ENCODE measurements at places on chromosomes 3 and 15.

GRCh38 chr15:65666257-65666656 lies 44.5 kb downstream of the SLC24A1 start:
- DNase-seq = no peak

GRCh38 chr3:101784855-101785613 lies 6.0 kb downstream of the NXPE3 start:
- peak; percentile 79 for DNase-seq

DNA sequence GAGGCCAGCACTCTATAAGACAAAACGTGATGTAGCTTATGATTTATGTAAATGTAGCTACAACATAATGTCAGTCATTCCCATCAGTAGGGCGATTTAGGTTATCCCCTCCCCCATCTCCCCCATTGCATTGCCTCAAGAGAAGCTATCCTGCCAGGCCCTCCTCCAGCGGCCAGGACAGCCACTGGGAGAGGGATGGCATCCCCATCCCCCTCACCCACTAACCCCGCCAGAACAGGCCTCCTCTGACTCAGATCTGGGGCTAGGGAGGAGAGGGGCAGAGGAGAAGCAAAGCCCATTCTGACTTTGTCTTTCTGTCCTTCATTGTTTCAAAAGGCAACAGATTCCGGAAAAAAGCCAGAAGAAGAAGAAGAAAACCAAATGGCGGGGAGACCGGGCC lies 32.6 kb upstream of the ESYT3 start:
- DNase-seq = no peak

GRCh38 chr3:142987707-142988106 lies 13.7 kb upstream of the U2SURP start:
- DNase-seq = peak; percentile 84

- peak; percentile 48 for DNase-seq
Measured at GRCh38 chr3:167872941-167873340, 137.4 kb downstream of the SERPINI1 start.

DNA sequence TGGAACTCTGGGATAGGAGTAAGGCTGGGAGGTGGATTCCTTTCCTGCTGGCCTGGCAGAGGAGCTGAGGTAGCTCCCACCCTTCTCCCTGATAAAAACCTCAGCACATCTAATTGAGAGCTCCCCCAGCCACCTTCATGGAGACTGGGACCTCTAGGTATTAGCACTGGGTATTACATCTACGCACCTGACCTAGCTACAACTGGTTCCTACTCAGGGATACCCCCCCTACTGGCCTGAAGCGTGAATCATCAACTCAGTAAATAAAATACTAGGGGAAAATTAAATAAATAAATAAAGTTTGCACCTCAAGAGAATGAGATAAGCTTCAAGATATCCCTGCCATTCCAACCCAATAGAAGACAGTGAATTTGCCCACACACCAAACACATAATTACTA lies 140.4 kb downstream of the NEK10 start:
- no peak for DNase-seq

DNA sequence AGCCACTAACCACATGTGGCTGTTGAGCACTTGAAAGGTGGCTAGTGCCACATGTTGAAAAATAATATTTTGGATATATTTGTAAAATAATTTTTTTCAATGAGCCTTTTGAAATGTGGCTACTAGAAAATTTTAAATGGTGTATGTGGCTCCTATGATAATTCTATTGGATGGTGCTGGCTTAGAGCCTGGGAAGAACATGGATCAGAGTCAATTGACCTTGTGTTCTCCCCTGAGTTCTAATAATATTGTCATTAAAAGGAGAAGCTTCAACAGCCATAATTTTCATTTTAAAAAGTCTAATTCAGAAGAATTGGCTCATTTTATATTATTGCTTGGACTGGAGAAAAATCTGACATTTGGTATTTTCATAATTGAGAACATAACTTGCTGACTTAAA lies 167.3 kb downstream of the LPP start:
- DNase-seq = no peak

DNA sequence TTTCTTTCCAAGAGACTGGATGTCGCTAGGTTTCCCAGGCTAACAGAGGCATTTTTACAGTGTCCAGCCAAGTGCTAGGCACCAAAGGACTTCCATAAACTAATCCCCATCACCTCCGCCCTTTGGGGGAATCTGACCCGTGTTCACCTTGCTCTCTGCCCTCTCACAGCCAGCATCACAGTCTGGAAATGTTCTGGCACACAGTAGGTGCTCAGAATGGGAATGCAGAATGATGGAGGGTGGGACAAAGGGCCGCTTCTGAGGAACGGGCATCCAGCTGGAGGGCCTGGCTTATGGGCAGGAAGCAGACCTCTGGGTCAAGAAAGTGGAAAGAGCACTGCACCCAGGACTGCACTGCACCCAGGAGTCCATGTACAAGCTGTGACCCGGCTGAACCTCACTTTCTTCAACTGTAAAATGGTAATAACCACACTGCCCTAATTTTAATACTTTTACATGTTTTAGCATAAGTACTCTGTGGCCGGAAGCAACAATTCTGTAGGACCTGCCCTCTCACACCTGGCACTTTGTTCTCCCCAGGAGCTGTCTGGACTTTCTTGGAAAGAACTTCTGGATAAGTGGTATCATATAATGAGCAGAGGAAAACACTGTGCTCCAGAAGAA lies 901 bp upstream of the NMB start:
- DNase-seq = no peak

- DNase-seq = peak; percentile 78
Measured at GRCh38 chr15:91055548-91056331, 33.3 kb upstream of the VPS33B start.

- DNase-seq = peak; percentile 81
Measured at GRCh38 chr15:43225201-43225949, 4.6 kb upstream of the EPB42 start.

- DNase-seq = no peak
Measured at GRCh38 chr15:33131552-33132232, 62.8 kb downstream of the FMN1 start.

- DNase-seq = no peak
Measured at GRCh38 chr15:60154764-60155325, 150.7 kb downstream of the FOXB1 start.

GRCh38 chr15:90160781-90161727 lies 40.1 kb upstream of the SEMA4B start:
- DNase-seq = no peak

- no peak for DNase-seq
Measured at GRCh38 chr15:96807361-96807760, 476.9 kb downstream of the NR2F2 start.

- DNase-seq = no peak
Measured at GRCh38 chr15:32105258-32106241, 75.2 kb downstream of the CHRNA7 start.

GRCh38 chr3:46058981-46059380 lies 31.7 kb upstream of the XCR1 start:
- DNase-seq = no peak

- no peak for DNase-seq
Measured at GRCh38 chr3:45591547-45592040, 3.0 kb upstream of the LIMD1 start.

DNA sequence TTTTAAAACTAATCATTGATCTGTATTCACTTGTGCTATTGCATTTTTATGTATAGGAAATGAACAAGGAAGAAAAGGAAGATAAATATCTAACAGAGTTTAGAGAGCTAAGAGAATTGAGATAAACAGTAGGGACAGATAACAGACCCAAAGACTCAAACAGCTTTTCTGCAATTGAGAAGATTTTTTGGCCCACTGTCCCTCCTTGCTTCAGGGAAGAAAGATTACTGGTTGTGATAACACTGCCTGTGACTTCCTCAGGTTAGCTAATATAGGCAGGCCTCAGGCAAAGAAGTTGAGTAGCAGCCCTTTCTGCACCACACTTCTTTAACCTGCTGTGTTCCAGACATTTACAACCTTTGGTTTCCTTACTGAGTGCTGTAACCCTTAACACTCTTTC lies 2.7 kb upstream of the COX17 start:
- no peak for DNase-seq

- no peak for DNase-seq
Measured at GRCh38 chr3:97438131-97438530, 326.4 kb upstream of the ARL6 start.

GRCh38 chr3:94349310-94349878 lies 286.5 kb downstream of the NSUN3 start:
- no peak for DNase-seq

GRCh38 chr3:17678116-17678741 lies 64.2 kb downstream of the TBC1D5 start:
- peak; percentile 43 for DNase-seq

GRCh38 chr3:23602971-23603370 lies 202.8 kb upstream of the UBE2E1 start:
- DNase-seq = no peak

- peak; percentile 48 for DNase-seq
Measured at GRCh38 chr3:44862226-44862637, 520 bp downstream of the TMEM42 start.

DNA sequence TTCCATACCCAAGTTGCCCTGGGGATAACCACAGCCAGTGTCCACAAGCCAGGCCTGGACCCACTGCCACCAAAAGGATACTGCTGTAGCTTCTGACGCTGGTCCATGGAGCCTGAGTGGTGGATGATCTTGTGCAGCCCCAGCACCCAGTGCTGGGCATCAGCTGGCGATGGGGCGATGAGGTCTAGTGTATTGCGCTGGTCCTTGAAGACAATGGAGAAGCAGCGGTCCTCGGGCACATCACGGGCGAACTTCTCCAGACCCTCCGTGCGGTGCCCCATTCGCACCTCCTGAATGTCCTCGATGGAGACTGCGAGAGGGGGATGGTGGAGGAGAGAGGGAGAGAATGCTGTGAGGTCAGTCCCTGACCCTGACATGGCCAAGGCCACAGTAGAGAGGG lies 13.0 kb downstream of the PLCD1 start:
- no peak for DNase-seq

Data from suppressor macrophage (primary cell).